Spleen (tissue), 13 donors: ENCODE measurements at places on chromosomes 11 and 22.

GRCh38 chr11:110830747-110831146, 118.5 kb upstream of the ARHGAP20 start:
- no peak for DNase-seq

DNA sequence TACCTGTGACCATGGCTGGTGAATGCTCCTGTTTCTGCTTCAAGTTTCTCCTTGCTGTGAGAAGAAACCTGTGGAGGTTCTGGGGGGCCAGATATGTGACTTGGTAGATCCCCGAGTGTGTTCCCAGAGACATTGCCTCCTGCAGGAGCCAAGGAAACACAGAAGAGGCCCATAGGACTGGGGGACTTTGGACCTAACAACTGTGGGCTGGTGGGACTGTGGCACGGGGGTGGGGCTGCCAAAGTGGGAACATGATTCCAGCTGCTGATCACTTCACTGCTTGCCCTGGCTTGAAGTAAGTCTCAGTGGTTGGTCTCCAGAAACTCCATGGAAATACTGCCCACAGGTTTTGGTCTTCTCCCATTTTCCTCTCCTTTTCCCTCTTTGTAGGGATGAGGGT, 4.1 kb upstream of the NR1H3 start:
- peak; percentile 49 for DNase-seq

GRCh38 chr11:124644426-124645280, 22.0 kb downstream of the TBRG1 start:
- DNase-seq = no peak

- peak; percentile 84 for DNase-seq
These were observed 575 bp downstream of the MFNG start for GRCh38 chr22:37485395-37486223.

DNA sequence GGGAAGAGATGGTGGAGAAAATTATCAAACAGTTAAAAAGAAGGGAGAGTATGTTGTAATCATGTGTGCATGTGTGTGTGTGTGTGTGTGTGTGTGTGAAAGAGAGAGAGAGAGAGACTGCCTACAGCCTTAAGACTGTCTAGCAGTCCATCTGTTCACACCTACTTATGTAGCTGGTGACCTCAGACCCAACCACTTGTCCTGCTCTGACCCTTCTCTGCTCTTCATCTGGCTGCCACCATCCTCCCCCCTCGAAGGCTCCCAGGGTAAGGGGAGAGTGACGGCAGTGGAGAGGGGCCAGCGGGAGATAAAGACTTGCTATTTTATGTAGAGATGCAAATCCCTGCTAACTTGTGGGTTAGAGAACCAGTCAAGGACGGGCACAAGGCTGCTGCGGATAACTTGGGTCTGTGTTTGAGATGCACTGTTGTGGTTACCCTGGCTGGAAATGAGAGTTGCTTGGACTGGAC, 24.9 kb upstream of the GRAMD1B start:
- no peak for DNase-seq

DNA sequence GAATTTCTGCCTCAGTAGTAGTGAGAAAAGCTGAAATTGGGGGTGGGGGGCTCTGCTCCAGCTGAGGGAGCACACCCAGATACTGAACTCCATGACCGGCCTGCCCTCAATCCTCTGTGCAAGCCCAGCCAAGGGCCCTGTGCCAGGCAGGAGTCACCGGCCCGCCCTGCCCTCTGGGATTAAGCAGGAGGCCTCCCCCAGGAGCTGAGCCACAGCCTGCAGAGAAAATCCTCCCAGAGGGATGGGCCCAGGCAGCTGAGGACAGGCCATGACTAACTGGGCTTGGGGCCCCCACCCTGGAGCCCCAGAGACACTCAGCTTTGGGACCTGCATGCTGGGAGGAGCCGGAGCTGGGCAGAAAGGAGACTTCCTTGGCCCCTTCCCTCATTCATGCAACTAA, 48.8 kb downstream of the MN1 start:
- peak; percentile 69 for DNase-seq

- no peak for DNase-seq
These were observed 24.5 kb downstream of the MOB2 start for GRCh38 chr11:1461826-1462697.

DNA sequence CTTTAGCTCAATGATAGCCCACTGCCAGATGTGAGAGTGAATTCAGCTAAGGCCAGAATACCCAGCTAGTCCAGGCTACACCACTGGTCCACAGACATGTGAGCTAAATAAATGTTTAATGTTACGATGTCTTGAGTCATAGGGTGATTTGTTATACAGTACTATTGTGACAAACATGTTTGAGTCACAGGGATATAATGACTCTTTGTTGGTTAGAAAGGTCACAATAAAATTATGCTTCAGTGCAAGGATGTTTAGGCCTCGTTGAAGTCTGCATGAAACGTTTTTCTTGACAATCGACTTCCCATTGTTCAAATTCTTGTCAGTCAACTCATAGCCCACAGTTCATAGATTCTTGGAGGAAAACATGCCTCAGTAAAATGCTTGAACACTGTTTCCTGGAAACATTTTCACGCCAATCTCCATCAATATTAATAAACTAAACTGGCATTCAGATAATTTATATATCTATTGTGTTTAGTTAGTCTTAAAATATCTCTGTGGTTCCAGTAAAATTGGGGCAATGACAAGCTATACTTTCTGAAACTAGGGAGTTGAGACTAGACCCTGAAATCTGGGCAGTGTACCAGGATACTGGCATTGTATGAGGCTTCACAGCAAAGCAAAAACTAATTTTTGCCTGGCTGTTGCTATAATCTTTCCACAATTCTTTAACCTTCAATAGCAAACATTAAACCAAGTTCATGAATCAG, 650.8 kb upstream of the KIRREL3 start:
- no peak for DNase-seq

GRCh38 chr11:19772480-19772879, 59.8 kb downstream of the NAV2 start:
- DNase-seq = no peak

DNA sequence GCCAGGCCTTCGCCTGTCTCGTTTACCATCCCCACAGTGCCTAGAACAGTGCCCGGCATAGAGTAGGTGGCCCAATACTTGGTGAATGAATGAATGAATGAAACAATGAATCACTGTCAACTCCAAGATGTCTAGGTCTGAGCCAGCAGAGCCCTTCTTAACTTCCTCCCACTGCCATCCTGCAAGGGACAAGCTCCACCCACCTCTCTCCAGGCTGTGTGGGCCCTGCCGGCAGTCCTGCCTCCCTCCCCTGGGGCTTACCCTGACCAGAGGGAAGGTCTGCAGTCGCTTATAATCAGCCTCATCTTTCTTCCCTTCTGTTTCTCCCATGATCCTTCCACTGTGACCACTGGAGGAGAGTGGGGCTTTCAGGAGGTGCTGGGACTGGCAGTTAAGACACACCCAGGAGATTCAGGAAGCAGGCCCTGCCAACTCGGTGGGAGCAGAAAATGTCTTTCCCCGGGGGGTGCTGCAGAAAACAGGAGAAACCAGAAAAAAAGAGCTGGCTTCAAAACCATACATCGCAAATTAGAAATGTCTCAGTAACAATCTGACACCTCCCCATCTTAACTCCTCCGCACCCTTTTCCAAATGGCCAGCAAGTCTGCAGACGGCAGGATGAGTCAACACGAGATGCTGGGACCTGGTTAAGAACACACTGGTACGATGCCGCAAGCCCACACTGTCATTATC, 11.4 kb downstream of the DNAL4 start:
- no peak for DNase-seq

- no peak for DNase-seq
These were observed at the start of gene MCAM for GRCh38 chr11:119316729-119317591. MCAM (minus strand) TSS chr11:119317130; CDS start chr11:119317101, 29 bp downstream.

GRCh38 chr22:20469110-20469868, 26.3 kb downstream of the KLHL22 start:
- peak; percentile 48 for DNase-seq

GRCh38 chr11:72584293-72584938, 89.8 kb downstream of the PDE2A start:
- peak; percentile 92 for DNase-seq

GRCh38 chr11:81033779-81034540, 1593.1 kb upstream of the TENM4 start:
- no peak for DNase-seq

DNA sequence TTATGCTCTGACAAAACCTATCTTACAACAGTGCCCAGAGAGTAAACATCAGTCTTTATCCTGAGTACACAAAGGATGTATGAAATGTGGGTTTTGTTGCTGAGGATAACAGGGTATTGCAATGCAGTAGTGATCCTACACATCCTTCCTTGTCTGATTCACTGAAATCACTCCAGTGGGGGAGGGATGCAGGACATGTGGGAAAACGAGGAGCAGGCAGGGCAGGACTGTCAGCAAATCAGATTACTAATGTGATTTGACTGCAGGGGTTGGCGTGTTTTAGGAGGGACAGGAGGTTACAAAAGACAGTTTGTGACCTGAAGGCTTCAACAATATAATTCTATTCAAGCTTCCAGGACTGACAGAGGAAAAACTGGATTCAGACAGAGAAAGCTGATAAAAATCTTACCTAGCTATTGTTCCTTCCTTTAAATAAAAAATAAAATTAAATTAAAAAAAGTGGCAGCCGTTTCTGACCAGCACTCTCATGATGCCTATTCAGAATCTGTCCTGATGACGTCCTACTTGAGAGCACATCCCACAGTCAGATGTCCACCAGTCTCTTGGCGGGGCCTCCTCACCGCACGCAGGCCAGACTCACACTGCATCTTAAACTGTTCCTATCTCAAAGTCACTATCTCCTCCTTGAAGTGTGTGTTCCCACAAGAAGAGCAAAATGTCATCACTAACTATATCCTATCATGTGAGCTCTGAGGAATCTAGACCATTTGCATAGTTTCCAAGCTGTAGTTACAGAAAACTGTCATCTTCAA, 50.6 kb upstream of the MN1 start:
- DNase-seq = no peak

- no peak for DNase-seq
These were observed 33.2 kb downstream of the RTN4R start for GRCh38 chr22:20234760-20235388.

DNA sequence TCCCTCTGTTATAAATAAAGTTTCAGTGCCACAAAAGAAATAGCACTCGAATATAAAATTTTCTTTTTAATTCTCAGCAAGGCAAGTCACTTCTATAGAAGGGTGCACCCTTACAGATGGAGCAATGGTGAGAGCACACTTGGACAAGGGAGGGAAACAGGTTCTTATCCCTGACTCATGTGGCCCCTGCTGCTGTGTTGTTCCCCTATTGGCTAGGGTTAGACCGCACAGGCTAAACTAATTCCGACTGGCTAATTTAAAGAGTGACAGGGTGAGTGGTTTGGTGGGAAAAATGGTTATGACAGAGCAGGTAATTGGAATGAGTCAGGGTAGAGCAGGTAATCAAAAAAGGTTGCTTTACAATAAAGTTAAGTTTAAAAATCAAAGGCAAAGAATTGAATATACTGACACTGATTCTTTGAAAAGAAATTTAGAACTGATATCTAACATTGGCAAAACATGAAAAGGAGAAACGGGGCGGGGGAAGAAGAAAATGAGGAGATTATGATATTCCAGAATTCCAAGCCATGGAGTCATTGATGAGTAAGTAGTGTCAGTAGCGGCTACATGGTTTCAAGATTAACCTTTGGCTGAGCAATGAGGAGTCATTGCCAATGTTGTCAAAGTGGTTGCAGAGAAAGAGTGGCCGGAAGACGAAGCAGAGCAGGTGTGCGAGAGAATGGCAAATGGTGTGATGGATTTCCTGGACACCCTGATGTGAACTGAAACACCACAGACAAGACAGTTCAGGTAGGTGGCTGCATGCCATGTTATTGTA, 48.4 kb upstream of the MRGPRX1 start:
- DNase-seq = no peak

DNA sequence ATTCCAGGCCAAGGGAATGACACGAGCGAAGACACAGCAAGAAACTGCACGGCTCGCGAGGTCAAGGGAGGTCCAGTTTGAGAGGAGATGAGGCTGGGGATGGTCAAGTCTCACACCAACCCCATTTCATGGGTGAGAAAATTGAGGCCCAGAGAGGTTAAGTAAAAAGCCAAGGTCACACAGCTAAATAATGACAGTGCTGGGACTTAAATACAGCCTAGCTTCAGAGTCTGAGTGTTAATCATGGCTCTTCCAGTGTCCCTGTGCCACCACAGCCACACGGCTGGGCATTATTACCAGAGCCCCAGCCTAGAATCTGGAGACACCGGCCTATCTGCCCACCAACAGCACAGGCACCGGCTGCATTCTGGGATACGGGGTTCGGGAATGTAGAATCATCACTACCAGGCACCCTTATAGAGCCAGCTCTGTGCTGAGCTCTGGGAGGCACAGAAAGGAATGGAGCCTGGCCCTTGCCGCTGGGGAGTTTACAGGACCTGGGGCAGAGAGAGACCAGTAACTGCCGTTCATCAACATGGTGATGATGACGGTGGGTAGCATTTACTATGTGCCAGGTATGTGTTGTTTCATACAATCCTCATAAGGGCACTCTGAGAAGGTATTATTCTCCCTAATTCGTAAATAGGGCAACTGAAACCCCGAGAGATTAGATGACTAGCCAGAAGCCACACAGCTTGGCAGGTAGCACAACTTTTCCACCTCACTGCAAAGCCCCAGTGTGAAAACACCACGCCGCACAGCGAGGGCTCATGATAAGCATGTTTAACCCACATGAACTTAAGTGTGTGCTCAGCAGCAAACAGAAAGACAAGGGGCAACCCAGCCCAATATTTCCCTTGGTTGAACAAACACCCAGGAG, 51.8 kb downstream of the CD6 start:
- DNase-seq = no peak

DNA sequence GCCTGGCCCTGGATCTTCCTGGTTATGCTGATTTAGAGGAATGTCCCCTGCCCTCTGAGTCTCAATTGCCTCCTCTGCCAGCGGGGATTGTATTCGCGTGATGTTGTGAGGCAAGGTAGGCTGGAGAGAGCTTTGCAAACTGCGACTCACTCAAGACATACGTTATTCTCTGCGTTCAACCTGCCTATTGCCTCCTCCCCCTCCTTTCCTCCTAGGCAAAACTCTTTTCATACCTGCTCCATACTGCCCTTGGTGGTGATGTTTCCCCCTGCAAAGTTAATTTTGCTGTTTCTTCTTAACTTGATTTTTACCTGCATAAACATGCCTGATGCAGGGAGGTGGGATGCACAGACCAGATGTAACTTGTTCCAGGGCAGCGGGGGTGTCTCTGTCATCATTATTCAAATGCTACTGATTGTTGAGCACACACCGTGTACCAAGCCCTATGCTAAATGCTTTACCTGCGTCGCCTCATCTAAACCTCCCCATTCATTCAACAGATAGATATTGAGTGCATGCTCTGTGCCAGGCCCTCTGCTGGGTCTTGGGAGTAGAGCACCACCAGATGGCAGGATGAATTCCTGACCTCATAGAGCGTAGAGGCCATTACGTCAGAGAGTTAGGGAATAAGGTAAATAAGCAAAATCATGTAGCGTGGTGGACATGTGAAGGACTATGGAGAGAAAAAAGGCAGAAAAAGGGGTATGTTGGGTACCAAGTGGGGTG, 29.0 kb downstream of the SGSM1 start:
- peak; percentile 10 for DNase-seq

- peak; percentile 90 for DNase-seq
These were observed 489 bp downstream of the RNF214 start for GRCh38 chr11:117232911-117233409.
